ENCODE measurements at places on chromosomes 1 and 21.
A peak's percentile ranks its signal among the peaks of the same experiment; 100 is the strongest.

GRCh38 chr1:61004262-61005003, 77.9 kb upstream of the NFIA start:
- DNase-seq = no peak

- DNase-seq = no peak
Measured at GRCh38 chr1:177650947-177651346, 318.9 kb downstream of the SEC16B start.

- DNase-seq = no peak
Measured at GRCh38 chr1:9929431-9930385, 13.5 kb downstream of the LZIC start.

- DNase-seq = no peak
Measured at GRCh38 chr1:36359911-36360550, 25.7 kb downstream of the STK40 start.

DNA sequence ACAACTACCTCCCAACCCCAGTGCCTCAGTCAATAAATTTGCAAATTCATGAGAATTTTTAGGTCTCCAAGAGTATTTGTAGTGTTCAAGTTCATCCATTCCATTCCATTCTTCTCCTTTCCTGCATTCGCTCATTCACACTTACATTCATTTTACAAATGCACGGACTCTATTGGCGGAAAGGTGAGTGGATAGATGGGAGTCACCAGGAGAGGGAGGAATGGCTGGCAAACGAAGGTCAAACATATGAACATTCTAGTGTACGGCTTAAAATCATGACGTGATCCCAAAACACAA, 2.5 kb downstream of the LORICRIN start:
- no peak for DNase-seq

DNA sequence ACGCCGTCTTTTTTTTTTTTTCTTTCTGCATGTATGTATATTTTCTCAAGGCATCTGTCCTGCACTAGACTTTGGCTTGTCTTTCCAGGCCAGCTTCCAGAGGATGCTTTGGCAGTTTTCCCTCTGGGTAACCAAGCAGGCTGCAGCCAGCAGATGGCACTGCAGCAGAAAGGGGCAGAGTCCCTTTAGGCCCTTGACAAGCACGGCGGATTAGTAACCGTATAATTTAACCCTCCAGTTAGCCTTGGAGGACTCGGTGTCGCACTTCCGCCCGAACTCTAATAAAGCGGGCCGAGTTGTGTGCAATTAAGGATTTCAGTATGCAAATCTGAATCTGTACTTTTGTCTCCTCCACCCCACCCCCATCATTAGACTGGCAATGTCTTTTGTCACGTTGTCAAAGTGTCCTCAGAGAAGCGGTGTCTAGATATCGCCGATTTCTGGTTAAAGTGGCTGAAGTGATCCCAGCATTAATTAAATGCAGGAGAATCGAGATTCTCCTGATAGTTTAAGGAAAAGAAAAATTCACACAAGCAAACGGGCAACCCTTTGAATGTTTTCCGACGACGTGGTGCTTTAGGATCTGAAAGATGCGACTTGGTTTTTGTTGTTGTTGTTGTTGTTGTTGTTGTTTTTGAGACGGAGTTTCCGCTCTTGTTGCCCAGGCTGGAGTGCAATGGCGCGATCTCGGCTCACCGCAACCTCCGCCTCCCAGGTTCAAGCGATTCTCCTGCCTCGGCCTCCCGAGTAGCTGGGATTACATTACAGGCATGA, 1.1 kb upstream of the TMEM167B start:
- DNase-seq = peak; percentile 74

DNA sequence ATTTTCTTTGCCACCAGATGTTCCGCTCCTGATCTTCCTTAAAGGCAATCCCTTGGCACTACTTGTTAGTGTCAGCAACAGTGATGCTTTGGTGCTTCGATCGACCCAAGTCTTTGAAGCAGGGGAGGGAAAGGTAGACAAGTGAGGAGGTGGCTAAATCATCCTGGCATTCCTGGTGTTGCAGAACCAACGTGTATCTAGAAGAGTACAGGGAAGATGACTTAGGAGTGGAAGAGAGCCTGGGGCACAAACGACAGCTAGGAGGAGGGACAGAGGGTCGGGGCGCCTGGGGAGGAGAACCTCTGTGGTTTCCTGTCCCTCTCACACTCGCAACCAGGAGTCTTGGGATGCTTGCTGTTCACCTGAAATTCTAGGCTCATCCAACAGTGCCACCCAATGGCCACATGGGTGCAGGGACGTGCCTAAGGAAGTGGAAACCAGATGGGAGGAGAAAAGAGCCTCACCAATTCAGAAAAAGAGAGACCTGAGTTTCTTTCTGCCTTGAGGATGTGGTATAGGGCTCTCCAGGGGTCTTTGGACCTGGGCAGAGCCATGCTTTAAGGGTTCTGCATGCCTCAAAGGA, 9.5 kb upstream of the KCNA2 start:
- DNase-seq = peak; percentile 39

DNA sequence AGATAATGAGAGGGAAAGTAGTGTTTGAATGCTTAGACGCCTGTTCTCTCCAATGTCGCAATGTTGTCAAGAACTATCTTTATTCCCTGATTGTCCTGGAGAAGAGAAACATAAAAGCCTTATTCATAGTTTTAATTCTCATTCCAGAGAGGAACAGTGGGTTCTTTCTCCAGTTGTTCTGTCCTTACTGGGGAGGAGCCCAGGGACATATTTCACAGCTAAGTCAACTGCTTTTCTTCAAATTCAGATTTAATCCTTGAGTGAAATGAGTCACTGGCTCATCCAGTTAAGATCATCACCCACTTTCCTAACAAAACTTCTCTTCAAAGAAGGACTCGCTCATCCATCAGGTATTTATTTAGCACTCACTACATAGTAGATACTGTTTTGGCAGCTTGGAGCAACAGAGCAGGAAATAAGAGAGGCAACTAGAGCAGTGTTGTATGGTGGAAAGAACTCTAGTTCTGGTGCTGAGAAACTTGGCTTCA, 365.7 kb upstream of the USP24 start:
- peak; percentile 93 for DNase-seq

DNA sequence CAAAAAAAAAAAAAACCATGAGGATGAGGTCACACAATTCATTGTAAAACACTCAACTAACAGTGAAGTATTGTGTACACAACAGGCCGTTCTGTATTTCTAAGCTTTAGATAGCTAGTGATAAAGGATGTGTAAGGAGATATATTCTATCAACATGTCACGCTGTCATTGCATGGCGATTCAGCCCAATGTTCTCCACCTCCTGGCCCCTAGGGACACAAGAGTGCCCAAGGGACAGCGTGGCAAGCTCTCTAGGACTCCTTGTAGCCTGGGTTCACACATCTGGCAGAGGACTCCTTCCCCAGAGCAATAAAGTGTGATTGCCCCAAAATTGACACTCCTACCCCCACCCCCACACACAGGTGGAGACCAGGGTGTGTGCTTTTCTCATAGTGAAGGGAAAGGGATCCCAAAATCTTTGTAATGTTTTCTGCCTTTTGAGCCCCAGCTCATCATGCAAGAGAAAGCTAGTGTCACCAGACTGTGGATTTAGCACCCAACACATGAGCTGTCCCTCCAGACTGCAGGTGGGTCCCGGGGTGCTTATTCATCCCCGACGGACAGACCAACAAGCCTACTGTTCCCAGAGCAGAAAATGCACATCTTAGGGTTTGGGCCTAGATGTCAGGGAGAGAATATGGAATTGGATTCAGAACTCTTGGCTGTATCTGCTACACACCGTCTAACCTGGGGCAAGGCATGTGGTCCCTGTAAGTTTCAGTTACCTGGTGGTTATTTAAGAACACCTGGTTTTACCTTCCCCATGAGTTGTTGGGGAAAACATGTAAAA, 11.5 kb downstream of the TMPRSS3 start:
- no peak for DNase-seq

- DNase-seq = no peak
Measured at GRCh38 chr1:115922801-115923200, 53.5 kb upstream of the SLC22A15 start.

- DNase-seq = peak; percentile 95
Measured at GRCh38 chr1:64133036-64133435, 70.4 kb upstream of the UBE2U start.

DNA sequence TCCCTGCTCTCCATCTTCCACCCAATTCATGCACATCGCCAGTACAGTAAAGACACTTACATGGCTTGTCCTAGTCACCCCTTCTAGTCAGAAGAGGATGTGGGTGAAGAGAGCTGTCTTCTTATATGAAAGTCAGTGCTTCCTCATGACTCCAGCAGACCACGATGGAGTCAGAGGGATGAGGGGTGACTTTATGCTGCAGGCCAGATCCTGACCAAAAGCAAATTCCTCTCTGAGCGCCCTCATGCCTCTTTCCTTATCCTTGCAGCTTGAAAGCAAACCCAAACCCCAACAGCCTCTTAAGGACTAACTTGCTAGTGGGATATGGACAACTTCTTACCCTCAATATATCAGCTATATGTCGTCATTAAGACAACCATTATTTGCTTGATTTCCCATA, 348.2 kb upstream of the DUSP10 start:
- DNase-seq = peak; percentile 88

DNA sequence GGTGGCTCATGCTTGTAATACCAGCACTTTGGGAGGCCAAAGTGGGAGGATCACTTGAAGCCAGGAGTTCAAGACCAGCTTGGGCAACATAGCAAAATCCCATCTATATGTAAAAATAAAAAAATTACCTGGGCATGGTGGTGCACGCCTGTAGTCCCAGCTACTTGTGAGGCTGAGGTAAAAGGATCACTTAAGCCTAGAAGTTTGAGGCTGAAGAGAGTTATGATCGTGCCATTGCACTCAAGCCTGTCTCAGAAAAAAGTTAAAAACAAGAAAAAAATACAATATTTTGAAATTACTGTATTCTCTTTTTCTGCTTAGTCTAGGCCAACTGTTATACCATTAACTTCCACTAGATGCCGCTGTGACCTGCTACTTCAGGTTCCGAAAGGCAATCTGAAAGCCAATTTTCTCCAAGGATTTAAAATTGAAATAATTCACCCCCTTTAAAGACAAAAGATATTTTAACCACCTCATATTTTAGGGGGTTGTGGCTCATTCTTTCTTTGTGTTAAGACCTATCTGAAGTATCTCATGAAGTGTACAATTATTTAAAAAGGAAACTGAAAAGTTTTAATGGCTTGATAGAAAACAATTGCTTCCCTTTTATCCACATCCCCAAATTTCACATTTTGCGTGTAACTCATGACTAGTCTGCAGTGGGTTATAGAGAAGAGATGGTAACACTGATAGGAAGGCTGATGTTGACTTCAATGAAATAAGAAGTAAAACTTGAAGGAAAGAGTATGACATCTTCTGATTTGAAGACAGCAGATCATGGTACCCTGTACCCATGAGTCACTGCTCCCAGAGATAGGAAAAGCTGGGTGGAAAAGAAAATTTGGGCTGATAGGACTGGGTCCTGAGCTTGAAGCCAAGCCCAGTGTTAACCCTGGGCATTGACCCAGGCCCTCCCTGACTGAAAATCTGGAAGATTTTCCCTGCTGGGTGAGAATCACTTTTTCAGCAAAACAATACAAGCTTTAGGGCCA, 24.4 kb upstream of the CLDN14 start:
- DNase-seq = peak; percentile 58

GRCh38 chr1:31592132-31592531, 15.8 kb downstream of the TINAGL1 start:
- no peak for DNase-seq

GRCh38 chr1:100942304-100943046, 46.6 kb downstream of the SLC30A7 start:
- DNase-seq = no peak

DNA sequence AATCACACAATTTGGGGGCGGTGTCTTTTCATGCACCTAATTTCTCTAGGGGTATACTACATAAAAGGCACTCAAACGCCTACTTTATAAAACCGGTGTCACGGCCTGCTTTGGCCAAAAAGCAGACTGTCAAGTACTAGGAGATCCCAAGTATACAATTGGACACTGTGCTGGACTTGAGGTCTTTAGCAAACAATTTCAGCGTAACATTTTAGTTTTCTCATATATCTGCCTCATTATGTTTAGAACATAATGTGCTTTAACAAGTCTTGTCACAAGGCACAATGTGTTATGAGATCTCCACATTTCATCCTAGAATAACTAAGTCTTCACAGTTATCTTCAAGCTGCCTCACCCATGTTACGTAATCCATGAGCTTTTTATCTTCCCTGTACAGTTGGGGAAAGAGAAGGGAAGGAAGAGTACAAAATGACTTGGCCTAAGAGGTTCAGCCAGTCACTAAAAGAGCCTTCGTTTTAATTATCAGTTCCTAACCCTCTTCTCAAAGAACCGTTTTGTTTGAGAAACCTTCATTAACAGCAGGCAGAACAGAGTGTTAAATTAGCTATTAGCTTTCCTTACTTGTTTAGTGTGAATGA, 1.7 kb downstream of the SSX2IP start:
- no peak for DNase-seq

DNA sequence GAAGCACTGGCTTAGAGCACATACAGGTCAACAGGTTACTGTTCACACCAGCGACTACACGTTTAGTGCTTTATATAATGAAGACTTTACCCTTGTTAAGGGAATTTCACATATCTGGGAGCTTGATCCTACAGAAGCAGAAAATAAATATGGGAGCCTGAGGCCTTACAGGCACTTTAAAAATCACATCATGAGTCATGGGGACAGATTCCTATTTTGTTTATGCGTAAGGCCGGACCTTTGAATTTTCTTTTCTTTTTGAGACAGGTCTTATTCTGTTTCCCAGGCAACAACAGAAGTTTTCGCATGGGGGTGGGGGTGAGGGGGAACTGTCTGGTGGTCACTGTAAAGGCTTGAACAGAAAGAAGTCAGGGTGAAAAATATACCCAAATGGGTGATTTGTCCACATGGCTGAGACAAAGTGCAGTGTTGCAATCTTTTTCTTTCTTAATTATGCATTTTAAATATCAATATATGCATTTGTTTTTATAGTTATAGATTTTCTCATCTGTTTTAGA, 276.7 kb downstream of the KCNH1 start:
- DNase-seq = no peak

- no peak for DNase-seq
Measured at GRCh38 chr1:232704256-232704655, 74.3 kb upstream of the SIPA1L2 start.

DNA sequence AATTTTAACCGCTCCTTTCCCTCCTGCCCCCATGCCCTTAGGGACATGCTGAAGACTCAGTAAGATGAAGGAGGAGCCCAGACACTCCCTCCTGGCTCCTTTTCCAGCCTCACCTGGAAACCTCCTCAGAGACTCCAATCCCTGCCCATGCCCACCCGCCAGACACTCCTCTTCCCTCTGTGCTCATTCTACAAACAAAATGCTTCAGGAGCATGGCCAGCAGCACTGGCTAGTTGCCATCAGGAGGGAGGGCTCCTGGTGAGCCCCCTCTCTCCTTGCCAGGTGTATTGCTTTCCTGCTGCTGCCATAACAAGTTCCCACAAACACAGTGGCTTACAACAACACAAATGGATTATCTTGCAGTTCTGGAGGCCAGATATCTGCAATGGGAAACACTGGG, 126.1 kb downstream of the PSMG1 start:
- no peak for DNase-seq

DNA sequence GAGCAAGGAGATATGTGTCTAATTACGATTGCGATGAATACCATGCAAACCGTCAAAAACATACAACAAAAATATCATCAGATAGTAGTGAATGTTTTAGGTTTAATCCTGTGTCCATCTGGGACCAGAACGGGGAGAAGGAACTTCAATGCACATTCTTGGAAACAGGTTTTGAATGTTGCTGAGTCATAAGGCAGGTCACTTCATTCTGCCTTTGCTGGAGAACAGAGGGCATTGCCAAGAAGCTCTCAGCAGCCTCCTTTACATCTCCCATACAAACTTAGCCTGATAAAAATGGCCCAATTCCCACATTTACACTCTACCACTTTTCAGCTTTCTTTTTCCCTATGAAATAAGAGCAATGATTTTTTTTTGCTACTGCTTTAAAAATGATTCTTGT, 78.0 kb upstream of the KCNJ6 start:
- no peak for DNase-seq

GRCh38 chr1:230919207-230919606, 50.9 kb upstream of the C1orf198 start:
- DNase-seq = no peak

Measured in AG10803 (cell line).